ENCODE measurements at places on chromosomes 1 and 21.

DNA sequence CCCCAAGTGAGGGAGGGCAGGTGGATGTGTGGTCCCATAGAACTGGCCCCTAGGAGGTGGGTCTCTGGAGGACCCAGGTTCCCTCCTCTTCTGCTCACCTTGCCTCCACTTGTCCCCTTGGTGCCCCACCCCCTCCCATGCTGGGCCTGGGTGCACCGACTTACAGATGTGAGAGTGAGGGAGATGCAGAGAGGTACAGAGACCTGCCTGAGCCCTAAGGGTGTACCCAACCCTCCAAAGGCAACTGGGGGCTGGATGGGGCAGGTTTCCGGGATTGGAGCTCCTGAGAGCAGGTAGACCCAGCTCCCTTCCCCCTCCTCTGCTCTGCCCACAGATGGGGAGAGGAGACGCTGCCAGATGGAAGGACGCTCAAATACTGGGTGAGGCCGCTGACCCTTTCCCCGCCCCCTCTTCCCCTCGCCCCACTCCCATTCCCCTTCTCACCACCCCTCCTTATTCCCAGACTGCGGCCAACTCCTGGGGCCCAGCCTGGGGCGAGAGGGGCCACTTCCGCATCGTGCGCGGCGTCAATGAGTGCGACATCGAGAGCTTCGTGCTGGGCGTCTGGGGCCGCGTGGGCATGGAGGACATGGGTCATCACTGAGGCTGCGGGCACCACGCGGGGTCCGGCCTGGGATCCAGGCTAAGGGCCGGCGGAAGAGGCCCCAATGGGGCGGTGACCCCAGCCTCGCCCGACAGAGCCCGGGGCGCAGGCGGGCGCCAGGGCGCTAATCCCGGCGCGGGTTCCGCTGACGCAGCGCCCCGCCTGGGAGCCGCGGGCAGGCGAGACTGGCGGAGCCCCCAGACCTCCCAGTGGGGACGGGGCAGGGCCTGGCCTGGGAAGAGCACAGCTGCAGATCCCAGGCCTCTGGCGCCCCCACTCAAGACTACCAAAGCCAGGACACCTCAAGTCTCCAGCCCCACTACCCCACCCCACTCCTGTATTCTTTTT is 10.3 kb downstream of the TINAGL1 start:
- no peak for DNase-seq

- DNase-seq = no peak
Observed at GRCh38 chr1:38064197-38064903, 17.8 kb upstream of the POU3F1 start.

DNA sequence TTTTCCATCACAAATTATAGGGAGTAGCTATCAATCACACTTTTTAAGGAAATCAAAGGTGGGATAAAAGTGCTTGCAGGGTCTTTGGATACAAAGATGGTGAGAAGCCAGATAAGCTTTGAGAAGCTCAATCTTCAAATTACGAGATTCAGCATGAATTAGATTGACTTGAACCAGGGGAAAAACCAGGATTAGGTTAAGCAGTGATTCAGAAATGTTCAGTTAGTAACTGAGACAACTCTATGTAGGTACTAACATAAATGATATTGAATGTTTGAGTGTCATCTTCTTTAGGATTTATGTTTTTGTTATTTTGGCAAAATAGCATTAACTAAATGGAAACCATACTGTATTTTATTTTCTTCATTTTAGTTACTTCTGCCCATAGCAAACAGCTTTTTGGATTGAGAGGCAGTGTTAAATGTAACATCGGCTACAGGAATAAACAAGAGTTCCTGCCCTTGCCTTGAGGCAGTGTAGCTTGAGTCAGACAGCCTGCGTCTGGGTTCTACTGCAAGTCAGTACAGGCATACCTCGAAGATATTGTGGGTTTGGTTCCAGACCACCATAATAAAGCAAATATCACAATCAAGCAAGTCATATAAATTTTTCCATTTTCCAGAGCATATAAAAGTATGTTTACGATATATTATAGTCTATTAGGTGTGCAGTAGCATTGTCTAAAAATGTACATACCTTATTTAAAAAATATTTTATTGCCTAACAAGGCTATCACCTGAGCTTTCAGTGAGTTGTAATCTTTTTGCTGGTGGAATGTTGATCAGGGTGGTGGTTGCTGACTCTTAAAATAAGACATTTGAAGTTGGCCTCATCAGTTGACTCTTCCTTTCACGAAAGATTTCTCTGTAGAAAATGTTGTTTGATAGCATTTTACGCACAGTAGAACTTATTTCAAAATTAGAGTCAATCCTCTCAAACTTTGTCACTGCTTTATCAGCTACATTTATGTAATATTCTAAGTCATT is 36.9 kb upstream of the BACH1 start:
- DNase-seq = no peak

DNA sequence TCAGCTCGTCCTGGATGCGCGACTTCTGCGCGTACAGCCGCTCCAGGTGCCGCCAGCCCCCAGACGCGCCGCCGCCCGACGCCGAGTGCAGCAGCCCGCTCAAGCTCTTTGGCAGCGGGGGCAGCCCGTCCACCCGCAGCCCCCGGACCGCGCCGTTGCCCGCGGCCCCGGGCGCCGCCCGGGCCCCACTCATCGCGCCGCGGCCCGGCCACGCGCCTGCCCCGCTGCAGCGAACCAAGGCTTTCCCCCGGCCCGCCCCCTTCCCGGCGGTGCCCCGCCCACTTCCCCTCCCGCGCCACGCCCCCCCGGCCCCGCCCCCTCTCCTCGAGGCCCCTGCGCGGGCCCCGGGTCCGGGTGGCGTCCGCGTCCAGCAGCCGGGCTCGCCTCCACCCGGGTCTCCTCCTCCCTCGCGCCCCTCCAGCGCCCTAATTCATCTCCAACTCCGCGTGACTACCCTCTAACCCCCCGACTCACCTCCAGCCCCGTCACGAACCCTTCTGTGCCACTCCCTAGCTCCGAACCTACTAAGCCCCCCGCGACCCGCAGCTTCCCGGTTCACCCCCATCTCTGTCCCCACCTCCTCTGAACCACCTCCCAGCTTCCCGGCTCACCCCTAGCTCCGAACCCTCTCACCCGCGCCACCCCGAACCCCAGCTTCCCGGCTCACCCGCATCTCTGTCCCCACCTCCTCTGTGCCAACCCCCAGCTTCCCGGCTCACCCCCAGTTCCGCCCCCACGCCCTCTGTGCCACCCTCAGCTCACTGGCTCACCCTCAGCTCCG is at the start of gene FAM89A:
FAM89A (minus strand) TSS at position 236 of the 781 bp plus-strand sequence; CDS start at position 193, 43 bp downstream.
- DNase-seq = no peak

DNA sequence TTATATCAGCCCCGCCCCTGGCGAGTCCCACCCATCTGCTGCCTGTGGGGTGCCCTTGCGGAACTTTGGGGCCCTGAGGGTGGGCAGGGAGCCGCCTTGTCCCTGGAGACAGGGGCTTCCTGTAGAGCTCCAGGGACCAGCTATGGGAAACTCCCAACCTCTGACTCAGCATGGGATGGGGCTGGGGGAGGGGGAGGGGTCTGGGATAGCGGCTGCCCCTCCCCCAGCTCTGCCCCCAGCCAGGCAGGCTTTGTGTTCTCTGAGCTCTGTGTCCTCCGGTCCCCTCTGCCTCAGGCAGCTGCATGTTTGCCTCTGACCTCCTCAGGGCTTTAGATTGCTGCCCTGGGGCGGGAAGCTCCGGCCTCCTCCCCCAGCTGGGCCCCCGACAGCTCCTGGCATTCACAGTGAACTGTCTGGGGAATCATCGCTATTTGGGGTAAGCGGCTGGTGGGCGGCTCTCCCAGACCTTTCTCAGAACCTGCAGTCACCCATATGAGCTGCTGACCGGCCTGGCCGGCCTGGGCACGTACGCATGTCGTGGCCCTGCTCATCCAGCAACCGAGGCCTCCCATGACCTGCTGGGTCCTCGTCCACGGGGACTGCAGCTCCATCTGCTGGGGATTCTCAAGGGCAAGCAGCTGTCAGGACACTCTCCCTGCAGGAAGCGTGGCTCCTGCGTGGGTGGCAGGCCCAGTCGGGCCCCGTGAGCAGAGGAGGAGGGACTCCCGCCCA is 17.1 kb downstream of the ARHGEF16 start:
- DNase-seq = no peak
